Stimulated activated CD8-positive, alpha-beta memory T cell treated with anti-CD3 and anti-CD28 coated beads, Interleukin-2, amount 100 ng/mL, for 1 hour (primary cell): ENCODE measurements at places on chromosomes 5 and 9.

DNA sequence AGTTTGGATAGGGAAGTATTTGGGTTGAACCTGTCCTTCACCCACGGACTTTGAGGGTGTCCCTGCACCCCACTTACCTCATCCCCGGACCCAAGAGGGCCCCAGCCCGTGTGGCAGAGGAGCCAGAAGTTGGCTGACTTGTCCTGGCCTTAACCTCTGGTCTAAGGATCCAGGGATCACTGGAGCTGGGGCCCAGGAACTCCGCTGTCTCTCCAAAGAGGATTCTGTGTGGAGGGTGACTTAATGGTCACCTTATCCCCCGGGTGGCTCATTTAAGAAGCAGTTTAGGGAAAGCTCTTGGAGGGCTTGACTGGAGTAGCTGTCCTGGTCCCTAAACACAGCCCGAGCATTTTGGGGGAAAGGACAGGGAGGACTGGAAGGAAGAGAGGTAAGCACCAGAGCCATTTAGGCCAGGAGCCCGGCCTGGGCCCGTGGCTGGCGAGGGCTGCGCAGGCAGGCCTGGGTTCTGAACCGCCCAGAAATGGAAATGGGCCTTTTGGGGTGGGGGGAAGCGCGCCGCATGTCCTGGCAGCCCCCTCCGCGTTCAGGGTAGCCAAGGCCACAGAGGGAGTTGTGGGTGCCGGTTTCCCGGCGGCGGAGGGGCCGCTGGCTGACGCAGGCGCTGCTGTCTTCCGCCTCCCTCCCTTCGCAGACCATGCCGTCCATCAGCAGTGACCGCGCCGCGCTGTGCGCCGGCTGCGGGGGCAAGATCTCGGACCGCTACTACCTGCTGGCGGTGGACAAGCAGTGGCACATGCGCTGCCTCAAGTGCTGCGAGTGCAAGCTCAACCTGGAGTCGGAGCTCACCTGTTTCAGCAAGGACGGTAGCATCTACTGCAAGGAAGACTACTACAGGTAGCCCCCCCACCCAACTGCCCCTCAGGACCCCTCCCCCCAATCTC is 2.0 kb downstream of the LHX2 start:
- DNase-seq, result no peak

DNA sequence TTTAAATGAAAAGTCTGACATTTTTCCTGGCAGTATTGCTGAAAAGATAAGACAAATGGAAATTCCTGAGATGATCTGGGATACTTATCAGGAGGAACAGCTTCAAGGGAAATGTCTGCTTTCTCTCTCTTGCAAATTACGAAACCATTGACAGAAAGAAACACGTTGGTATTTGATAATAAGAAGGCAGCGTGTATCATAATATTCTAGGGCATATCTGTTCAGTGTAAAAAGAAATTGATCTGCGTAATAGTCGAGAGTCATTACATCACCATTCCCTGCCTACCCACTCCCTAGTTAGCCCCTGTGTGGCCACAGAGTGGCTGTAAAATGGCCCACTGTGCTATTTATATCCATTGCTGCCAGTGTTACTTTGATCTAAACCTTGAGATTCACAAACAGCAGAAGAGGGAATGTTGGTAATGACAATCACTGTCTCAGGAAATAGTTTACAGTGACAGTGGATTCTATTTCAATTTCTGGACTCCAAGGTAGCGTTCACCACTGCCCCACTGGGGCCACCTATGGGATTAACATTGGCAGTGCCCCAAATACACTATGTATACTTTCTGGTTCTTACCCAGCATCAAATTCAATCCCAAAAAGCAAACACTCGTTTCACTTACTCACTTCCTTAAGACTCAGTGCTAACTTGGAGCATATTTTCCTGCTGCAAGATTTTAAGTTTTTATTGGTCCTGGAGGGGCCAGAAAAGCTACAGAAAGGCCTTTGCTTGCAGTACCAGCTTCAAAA is 133.4 kb upstream of the GAS1 start:
- DNase-seq, result no peak

DNA sequence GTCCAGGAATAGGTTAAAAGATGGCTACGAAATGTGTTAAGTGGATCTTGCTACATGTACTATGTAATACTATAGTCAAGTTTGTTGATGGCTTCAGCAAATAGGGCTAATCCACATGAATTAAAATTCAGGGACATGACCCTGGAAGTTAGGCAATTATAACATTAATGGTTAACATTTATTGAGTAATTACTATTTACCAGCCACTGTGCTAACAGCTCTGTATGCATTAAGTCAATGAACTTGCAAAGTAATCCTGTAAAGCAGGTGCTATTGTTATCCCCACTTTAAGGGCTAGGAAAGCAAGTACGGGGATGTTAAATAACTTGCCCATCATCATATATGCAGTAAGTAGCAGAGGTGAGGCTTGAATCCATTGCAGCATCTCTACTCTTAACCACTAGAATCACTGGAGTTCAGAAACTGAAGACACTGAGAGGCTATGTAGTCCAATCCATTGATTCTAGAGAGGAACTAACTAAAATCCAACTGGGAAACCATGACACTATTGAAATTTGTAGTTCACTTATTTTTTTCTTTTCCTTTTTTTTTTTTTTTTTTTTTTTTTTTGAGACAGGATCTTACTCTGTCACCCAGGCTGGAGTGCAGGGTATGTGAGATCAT is 77.5 kb upstream of the SPINK5 start:
- no peak for DNase-seq

- no peak for DNase-seq
Observed at GRCh38 chr9:126275386-126276001, 51.1 kb upstream of the MVB12B start.

- DNase-seq, result peak; percentile 3
Observed at GRCh38 chr9:95048225-95049087, 269.1 kb downstream of the FANCC start.

GRCh38 chr9:133355881-133356357 is 368 bp downstream of the SURF1 start:
- DNase-seq, result no peak

DNA sequence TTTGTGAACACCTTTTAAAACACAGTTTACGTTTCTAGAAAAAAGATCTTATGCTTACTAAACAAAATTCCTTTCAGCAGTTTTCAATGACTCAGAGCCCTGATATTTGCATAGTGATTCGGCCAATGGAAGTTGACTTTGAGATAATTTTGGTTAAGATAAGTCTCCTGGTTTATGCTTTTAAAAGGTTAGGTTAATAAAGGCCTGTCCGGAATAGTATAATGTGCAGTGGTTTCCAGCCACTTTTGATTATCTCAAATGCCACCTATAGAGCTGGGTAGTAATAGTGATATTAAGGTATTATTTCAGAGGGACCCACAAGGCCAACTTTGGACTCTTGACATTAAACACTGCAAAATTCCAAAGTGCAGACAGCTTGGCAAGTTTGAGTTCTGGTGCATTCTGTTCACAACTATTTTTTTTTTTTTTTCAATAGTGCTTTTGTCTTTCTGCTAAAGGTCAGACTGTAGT is 86.1 kb downstream of the F2RL2 start:
- DNase-seq, result no peak

GRCh38 chr5:7415587-7416535 is 19.9 kb downstream of the ADCY2 start:
- DNase-seq, result no peak

GRCh38 chr5:32018476-32019436 is 155.4 kb downstream of the GOLPH3 start:
- no peak for DNase-seq

DNA sequence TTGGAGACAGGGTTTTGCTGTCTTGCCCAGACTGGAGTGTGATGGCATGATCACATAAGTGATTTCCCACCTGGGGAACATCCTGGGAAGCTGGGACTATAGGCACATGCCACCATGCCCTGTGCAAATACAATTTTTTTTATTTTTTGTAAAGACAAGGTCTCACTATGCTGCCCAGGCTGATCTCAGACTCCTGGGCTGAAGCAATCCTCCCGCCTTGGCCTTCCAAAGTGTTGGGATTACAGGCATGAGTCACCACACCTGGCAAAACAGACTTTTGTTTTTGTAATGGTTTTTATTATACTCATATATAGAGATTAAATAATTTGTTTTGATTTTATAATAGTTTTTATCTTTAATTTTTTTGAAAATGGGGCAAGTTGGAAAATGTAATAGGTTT is 14.7 kb downstream of the DNAJC25 start:
- DNase-seq, result no peak

DNA sequence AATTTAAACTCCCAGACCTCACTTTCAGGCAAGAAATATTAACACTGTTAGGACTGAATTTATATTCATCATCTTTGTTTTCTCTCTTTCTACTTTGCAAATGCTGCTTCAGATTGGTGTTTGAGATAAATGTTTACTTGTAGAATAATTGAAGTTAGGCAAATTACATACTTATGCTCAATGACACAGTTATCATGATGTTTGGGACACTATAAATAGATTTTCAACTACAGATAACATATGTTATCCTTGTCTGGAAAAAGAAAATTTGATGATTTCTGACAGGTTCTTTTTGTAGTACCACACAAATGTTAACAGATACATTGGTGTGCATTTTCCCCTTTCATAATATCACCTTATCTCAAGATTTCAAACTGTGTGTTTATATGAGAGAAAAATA is 7.9 kb downstream of the PRR16 start:
- DNase-seq, result no peak

DNA sequence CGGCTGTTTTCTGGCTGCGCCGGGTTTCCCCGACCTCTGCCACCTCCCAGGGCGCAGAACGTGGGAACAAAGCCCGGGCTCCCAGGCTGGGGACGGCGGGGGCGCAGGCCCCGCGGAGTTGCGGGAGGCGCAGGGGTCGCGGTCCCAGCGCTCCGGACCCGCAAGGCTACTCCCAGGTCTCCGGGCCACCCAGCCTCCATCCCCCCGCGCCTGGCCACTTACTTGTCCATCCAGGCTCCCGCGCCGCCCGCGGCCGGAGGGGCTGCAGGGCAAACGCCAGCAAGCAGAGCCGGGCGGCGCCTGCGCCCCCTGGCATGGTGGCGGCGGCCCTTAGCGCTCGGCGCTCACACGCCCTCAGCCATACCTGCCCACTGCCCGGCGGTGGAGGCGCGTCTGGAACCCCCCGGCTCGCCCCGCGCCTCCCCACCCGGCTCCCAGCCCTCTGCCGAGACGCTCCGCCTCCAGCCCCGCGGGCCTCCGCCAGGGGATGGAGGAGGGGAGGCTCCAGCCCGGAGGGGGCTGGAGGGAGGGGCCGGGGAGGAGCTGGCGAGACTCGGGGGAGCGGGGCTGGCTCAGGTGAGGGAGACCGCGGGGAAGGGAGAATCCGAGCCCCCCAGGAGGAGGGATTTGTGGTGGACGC is at the start of gene ADAM19:
Gene ADAM19, minus strand, starts transcription at position 395 of the 640 bp plus-strand sequence. Its CDS starts 79 bp downstream, at position 316.
- DNase-seq, result peak; percentile 51

GRCh38 chr5:109936996-109937395 is 247.3 kb downstream of the MAN2A1 start:
- no peak for DNase-seq

- DNase-seq, result no peak
Observed at GRCh38 chr9:38422555-38423260, 1.5 kb downstream of the IGFBPL1 start.

GRCh38 chr5:33260098-33260497 is 180.7 kb upstream of the TARS1 start:
- no peak for DNase-seq

- DNase-seq, result no peak
Observed at GRCh38 chr5:178323541-178323865, 90.9 kb upstream of the PHYKPL start.

- DNase-seq, result no peak
Observed at GRCh38 chr5:160445132-160445531, 23.5 kb downstream of the PTTG1 start.

- no peak for DNase-seq
Observed at GRCh38 chr5:39214912-39215709, 4.3 kb downstream of the FYB1 start.

GRCh38 chr5:110414360-110414759 is 312.1 kb downstream of the TMEM232 start:
- DNase-seq, result no peak

- no peak for DNase-seq
Observed at GRCh38 chr5:8491254-8491653, 622.3 kb downstream of the MTRR start.

GRCh38 chr9:130173666-130173983 is 1.4 kb downstream of the NCS1 start:
- no peak for DNase-seq

- DNase-seq, result no peak
Observed at GRCh38 chr9:14153310-14153720, 160.6 kb downstream of the NFIB start.

DNA sequence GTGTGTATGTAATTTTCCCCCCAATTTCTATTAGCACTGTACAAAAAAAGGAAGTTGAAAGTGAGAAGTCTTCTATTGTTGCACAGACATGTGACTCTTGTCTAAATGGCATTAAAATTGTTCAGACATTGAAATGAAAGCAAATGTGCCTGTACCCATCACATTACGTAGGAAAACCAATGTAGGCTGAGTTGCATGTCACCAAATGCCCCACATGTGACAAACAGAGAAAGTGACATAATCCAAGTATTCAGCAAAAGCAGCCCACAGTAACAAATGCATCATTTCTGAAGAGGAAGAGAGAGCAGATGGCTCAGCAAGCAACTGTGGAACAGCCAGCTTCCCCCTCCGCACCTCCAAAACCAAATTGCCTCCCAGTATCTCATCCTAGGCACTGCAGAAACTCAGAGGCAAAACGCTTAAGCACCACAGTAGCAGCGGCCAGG is 161.5 kb upstream of the NR4A3 start:
- no peak for DNase-seq

DNA sequence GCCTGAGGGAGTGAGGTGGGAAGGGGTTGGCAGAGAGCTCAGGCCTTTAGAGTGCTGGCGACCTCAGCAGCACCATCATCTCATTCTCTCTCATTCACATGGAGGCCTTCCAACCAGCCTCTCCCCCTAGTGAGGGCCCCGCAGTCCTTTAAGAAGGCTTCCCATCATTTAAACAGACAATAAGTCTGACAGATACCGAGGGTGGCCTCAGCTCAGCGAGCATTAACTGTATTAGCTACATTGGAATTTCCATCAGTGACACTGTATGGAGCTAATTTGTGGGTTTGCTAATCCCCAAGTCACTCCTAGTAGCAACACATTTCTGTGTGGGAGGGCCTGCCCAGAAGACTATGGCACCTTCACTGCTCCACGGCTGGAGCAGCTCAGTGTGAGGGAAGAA is 75.8 kb downstream of the INSYN2B start:
- no peak for DNase-seq

DNA sequence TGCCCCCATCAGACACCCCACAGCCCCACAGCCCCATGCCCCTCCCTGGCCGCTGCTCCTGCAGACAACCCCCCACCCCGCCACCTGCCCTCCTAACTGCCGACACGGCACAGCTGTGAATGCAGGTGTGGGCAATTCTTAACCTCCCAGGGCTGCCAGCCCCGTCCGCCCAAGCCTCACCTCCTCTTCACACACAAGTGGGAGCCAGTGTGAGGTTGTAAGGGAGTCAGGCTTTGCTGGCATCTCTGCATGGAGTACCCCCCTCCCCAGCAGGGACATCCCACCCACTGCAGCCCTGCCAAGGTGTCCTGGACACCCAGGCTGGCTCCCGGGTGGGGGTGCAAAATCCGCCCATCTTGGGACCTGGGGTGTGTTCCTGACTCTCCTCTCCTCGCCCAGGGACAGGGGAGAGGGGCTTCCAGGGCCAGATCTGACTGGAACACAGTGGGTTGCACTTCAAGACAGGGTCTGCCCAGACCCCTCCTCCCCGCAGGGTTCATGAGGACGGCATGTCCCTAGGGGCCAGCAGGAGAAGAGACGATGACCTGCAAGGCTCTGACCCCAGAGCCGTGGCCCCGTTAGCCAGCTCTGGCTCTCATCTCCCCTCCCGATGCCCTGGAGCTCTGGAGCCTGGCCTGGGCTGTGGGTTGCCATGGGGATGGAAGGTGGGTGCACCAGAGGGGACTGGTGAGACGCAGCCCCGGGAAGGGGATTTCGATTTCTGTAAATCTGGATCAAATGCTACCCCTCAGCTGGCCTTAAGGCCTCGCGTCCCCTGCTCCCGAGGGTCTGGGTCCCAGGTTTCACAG is 34.4 kb downstream of the SARDH start:
- DNase-seq, result no peak
